Gastrocnemius medialis (tissue), 4 donors: ENCODE measurements at places on chromosomes 16 and 17. TPM values are rescaled to one million over a fixed set of nuclear protein-coding genes. Genes with fewer than 3 reads are reported as not detected.
A peak's percentile ranks its signal among the peaks of the same experiment; 100 is the strongest.

Gene C16orf74
- total RNA-seq = not detected

DNA sequence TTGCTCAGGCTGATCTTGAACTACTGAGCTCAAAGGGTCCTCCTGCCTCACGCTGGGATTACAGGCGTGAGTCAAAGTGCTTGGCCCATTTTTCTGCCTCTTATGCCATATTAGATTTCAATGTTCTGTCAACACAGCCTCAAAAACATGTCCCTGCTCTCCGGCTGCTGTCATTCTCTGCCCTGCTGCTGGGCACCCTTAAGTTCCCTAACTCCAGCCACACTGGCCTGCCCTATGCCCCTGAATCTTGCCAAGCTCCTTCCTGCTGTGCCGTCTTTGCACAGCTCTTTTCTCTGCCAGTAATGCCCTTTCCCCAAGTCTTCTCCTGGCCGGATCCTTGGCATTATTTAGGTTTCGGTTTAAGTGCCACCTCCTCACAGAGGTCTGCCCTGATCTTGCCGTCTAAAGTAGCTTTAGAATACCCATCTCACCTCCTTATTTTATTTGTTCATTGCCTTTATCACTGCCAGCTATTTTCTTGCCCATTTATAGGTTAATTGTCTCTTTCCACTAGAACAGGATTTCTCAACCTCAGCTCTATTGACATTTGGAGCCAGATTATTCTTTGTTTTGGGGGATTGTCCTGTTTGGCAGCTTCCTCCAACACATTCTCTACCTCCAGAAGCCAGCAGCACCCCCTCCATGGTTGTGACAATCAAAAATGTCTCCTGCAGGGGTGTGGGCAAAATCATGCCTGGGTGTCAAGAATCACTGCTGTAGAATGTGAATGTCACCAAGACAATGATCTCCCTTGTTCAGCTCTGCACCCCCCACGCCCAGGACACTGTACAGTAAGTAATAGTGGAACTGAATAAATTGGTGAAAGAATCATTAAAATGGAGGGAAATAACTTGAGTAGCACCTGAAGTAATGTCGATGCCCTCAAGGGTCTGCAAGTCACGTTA is 168.2 kb downstream of the CYLD start:
- DNase-seq = no peak

- no peak for DNase-seq
These were observed 230.1 kb downstream of the SLC39A11 start for GRCh38 chr17:72862276-72862999.

Gene RASD1
- 264 TPM for total RNA-seq

DNA sequence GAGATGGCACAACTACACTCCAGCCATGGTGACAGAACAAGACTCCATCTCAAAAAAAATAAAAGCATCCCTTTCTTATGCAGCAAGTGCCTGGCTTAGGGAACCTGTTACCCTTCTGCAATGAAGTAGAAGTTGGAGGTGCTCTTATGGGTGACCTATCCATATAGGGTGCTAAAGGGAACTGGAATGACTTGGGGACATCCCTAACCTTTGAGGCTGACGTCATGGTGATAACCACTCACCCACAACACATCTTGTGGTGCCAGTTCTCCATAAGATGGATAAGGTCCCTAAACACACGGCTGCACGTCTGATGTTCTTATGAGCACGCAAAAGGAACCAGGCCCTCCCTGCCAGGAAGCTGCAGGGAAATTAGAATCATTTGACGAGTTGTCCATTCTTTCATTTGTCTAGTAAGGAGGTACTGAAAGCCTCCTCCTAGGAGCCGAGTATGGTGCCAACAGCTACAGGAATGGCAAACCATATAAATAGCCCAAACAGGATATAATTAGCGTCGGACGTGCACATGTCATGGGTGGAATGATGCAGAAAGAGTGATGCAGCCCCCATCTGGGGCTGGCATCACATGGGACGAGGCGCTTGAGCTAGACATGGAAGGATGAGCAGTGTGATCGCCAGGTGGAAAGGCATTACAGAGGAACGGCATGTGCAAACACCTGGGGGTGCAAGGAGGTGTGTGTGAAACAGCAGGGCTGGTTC is 52.5 kb downstream of the ARHGAP27 start:
- DNase-seq = no peak

DNA sequence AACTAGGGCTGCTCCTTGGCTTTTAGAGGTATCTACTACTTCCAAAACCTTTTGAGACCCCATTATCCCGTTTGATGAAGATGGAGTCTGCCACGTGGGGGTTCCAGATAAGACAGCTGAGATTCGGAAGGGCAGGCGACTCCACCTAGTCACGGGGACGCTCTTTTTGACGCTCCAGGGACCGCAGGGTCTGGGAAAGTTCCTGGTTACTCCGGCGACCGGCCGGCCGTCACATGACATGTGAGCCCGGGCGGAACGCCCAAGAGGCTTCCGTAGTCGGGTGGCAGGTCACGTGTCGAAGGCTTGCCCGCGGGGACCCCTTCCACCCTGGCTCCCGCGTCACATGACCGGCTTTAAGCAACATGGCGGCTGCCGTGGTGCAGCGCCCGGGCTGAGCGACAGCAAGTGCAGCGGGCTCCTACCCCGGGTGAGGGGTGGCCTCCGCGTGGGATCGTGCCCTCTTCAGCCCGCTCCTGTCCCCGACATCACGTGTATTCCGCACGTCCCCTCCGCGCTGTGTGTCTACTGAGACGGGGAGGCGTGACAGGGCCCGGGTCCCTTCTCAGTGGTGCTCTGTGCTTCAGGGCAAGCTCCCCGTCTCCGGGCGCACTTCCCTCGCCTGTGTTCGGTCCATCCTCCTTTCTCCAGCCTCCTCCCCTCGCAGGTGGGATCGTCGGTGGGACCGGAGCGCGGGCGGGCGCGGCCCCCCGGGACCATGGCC is at the start of gene SPNS1:
TSS of gene SPNS1 (plus strand) at position 342 of the 721 bp plus-strand sequence. CDS start at position 716, 374 bp downstream.
- DNase-seq = peak; percentile 97
